ENCODE measurements at places on chromosomes 4 and X.

DNA sequence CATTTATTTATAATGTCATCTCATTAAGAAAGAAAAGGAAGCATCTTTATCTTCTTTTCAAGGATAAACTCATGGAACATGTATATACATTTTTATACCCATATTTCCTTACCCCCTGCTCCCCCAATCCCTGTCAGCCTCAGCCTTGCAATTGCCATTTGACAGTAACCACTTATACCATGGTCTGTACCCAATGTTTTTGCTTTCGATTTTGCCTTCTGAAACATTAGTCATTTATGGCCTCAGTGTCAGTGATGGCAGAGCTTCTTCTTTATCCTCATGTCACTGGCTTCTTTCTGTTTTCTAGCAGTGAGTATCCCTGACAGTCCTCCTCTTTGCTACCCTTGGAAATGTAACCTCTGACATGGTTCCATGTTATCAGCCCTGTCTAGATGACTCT lies 228.4 kb downstream of the SPRY1 start:
- no peak for DNase-seq

GRCh38 chrX:150651906-150652305 lies 41.3 kb upstream of the MTMR1 start:
- no peak for DNase-seq

DNA sequence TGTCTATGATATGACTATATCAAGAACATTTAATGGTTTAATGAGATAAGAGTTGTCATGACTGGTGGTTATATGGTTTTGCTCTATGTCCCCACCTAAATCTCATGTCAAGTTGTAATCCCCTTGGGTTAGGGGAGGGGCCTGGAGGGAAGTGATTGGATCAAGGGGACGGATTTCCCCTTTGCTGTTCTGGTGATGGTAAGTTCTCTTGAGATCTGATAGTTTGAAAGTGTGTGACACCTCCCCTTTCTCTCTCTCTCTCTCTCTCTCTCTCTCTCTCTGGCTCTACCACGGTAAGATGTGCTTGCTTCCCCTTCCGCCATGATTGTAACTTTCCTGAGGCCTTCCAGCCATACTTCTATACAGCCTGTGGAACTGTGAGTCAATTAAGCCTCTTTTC lies 803.4 kb downstream of the TRIML1 start:
- no peak for DNase-seq

DNA sequence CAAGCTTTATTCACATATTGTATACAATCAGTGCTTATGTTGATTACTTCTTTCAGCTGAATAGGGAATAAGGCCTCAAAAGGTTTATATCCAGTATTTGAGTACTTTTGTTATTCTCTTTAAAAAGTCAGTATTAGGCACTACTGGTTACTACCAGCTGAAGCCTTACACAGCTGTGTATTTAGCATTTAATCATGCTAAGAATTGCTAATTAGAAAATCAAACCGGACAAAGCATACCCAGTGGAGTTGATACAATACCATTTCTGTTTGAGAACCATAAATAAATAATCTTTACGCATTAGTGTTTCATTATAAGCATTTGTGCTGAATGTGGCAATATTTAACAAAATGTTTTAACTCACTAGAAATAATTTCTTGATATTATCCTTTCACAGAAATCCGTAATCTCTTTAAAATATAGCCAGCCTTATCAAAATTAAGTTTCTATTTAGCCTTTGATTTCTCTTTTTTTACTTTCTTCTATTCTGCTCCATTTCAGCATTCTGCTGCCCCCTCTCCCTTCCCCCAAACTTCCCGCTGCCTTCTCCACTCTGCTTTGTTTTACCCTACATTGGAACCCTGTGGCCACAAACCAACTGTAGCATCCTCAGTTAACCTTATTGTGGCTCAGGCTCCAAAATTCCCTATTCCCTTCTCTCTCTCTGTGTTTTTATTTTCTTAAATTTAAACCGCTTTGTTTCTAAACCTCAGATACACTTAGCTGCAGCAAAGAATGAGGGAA lies 37.8 kb downstream of the UGT8 start:
- DNase-seq = no peak

- DNase-seq = no peak
Measured at GRCh38 chr4:8538703-8539567, 41.3 kb upstream of the GPR78 start.

- no peak for DNase-seq
Measured at GRCh38 chrX:48942895-48943294, 14.5 kb downstream of the OTUD5 start.

DNA sequence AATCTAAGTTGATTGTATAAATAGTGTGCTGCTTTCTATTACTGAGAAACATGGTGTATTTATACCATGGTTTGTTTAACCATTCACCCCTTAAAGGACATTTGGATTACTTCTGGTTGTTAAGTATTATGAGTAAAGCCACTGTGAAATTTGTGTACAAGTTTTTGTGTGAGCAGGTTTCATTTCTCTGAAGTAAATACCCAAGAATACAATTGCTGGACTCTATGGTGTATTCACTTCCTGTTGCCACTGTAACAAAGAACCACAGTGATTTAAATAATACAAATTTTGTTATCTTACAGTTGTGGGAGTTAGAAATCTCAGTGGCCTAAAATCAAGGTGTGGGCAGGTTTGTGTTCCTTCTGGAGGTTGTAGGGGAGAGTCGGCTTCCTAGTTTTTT lies 869.6 kb downstream of the CCSER1 start:
- no peak for DNase-seq

- no peak for DNase-seq
Measured at GRCh38 chr4:123804196-123804721, 407.7 kb downstream of the SPRY1 start.

GRCh38 chrX:151912221-151912620 lies 468 bp upstream of the MAGEA4 start:
- DNase-seq = no peak

- DNase-seq = no peak
Measured at GRCh38 chr4:186826846-186827533, 103.3 kb upstream of the FAT1 start.

DNA sequence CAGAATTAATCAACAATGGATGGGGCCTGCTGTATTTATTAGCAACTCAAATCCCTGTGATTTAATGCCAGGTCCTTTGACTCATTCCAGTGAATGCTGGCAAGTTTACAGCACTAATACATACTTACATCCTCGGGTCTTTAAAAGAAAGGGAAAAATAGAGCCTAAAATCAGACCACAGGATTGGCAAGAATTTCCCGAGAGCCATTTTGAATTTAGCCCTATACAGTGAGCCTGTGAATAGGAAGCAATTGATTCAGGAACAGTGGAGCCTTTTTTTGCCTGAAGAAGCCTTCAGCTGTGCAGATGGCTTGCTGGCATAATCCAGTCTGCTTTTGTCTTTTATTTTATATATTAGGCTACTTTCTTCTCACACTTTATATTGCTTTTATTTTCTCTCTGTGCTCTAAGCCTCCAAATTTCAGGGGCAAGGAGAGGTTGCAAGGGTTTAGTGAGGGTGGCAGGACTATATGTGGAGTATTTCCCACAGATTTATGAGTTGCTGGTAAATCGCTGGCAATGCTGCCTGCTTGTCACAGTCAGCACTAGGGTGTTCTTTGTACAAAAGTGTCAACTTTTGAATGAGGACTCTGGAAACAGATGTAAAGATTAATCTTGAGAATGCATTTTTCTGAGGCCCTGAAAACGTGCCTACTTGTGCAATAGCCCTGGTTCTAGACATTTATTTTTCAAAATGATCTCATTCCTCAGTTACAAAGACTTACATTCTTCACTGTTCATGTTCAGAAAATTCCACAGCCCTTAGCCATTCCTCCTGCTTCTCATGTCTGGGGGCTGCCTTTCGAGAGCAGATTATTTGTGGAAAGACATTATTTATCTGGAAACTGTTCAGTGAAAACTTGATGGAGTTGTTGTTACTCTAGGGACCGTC lies 303.5 kb downstream of the SPRY1 start:
- no peak for DNase-seq

DNA sequence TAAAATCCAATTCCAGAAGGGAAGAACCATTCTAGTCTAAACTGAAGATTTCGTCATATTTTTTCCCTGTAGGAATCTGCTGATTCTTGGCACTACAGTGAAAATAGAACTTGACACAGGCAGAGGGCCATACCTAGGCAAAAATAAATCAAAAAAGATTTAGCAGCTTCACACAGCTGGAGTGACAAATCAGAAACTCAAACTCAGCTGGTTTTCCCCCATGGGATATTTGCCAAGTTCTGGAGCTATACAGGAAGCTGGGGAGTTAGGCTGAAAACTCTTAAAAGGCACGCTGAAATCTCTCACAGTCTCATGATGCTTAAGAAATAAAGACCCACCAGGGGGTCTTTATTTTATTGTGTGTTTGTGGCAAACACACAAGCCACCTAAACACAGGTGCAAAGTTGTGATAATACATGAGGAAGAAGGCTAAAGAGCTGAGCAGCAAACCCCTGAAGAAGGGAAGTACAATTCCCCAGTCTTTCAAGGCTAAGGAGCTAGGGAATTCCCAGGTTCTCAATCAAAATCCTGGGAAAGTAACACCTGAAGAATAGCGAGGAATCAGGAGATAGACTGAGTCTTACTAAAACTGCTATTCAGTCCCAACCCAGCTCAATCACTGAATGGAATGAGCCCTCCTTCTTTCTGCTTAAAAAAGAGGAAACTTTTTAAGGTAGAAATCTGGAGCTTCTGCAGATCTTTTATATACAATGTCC lies 32.1 kb upstream of the BEND2 start:
- no peak for DNase-seq

DNA sequence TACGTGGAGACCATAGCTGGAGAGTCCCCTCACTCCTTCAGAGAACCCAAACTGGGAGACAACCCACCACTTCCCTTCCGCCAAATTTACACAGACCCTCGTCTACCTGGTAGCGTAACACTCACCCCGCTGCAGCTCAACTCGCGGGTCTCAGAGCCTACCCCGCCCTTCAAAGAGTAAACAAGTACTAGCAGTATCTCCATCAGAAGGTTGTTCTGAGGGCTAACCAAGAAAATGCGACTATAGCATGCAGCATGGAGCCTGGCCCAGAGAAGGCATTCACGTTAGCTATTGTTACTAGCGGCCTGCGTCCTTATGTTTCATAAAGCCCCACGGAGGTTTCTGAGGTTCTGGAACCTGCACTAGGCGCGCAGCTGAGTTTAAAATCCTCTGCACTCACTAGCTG lies 531 bp upstream of the MANBA start:
- DNase-seq = no peak

DNA sequence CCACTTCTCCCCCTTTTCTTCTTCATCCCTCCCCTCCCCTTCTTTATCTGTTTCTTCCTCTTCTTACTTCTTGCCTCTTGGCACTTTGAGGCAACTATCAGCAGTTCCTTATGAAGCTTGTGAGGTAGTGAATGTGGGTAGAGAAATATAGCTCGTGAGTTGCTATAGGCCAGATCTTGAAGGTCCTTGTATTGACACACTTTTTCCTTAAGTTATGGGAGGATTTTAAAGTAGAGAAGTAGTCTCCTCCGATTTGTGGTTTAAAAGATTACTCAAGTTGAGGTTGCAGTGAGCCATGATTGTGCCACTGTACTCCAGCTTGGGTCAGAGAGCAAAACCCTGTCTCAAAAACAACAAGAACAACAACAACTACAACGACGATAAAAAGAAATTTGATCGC lies 3.4 kb upstream of the RRAGB start:
- no peak for DNase-seq

DNA sequence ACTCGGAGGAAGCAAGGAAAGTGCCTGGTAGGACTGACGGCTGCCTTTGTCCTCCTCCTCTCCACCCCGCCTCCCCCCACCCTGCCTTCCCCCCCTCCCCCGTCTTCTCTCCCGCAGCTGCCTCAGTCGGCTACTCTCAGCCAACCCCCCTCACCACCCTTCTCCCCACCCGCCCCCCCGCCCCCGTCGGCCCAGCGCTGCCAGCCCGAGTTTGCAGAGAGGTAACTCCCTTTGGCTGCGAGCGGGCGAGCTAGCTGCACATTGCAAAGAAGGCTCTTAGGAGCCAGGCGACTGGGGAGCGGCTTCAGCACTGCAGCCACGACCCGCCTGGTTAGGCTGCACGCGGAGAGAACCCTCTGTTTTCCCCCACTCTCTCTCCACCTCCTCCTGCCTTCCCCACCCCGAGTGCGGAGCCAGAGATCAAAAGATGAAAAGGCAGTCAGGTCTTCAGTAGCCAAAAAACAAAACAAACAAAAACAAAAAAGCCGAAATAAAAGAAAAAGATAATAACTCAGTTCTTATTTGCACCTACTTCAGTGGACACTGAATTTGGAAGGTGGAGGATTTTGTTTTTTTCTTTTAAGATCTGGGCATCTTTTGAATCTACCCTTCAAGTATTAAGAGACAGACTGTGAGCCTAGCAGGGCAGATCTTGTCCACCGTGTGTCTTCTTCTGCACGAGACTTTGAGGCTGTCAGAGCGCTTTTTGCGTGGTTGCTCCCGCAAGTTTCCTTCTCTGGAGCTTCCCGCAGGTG lies 637 bp downstream of the AR start:
- DNase-seq = no peak

DNA sequence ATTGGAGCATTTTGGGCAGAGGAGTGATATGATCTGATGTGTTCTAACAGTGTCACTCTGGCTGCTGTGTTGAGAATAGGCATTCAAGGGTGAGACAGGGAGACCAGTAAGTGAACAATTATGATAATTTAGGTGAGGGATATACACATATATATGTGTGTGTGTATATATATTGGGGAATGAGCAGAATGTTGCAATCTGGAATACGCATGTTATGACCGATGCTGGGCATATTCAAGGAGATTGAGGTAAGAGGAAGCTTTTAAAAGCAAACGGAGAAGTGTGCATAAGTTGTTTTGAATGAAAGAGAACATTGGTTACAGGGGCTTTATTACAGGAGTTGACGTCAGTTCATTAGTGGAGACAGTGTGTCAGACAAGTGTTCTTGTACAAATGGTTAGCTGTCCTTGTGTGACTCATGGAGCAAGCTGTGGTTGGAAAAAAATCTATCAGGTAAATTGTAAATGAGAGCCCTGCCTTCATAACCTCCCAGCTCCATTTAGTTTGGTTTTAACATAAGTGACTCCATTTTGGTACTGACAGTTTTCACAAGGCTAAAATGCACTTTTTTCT lies 442.5 kb upstream of the LCORL start:
- DNase-seq = no peak

- DNase-seq = no peak
Measured at GRCh38 chr4:37054531-37055077, 189.9 kb upstream of the NWD2 start.

GRCh38 chr4:76022677-76023076 lies 620 bp downstream of the CXCL10 start:
- DNase-seq = no peak

DNA sequence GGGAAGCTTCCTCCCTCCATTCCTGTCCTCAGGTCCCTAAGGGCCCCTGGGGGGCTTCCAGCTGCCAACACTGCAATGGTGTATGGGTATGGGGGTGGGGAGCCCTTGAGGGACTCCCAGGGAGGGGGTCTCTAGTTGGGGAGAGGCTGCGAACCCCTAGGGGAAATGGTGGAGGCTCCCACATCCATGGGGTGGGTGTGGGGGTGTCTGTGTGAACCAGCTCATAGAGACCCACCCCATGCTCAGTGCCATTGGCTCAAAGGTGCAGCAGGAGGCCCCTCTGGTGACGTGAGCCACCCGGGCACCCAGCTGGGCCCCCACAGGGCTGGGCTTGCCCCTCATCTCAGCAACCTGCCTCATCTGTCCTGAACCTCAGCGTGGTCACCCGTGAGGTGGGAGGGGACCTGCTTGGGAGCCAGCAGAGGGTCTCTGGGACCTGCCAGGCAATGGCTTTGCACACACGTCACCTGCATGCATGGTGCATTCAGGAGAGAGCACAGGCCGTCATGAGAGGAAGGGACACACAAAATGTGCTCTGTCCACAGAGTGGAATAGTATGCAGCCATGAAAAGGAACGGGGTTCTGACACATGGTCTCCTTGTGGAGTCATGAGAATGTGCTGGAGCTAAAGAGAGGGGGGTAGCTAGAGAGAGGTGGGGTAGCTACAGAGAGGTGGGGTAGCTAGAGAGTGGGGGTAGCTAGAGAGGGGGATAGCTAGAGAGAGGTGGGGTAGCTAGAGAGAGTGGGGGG lies 22.7 kb upstream of the PLCXD1 start:
- no peak for DNase-seq
